ENCODE measurements at places on chromosomes 2 and 18.

DNA sequence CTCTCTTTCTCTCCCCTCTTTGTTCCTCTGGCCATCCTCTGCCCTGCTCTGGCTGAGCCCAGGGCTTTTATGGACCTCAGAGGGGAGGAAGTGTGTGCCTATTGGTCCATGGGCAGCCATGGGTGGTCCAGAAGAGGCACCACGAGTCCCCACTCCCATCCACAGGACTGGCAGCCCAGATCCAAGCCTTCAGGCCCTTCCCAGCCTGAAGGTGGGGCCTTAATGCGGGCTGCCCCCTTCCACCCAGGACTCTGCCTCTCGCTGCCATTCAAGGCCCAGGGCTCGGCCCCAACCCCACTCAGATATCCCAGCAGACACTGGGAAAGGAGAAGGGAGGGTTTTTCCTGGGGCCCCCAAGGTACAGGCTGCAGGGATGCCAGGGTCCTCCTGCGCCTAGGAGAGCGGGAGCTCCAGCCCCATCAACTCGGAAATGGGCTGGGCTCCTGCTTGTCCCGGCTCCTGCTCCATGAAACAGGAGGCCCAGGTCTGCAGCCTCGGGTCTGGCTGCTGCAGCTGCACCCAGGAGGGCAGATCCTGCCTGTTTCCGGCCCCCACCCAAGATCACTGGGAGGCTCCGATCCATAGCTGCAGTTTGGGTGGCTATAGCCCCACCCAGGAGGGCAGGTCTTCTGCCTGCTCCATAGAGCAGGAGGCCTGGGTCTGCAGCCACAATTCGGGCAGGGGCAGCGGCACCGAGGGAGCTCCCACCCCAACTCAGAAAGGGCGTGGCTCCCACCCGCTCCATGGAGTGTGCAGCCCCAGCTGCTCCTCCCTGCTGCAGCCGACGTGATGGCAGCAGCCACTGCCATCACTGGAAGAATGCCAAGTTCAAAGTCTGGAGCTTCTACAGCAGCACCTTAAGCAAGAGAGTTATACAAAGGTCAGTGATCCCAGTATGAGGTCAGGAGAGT, 116.6 kb upstream of the RBBP8 start:
- no peak for DNase-seq

GRCh38 chr2:146642066-146642465, 1202.8 kb upstream of the ACVR2A start:
- peak; percentile 23 for DNase-seq

GRCh38 chr2:151111599-151112278, 149.9 kb downstream of the RBM43 start:
- peak; percentile 79 for DNase-seq

DNA sequence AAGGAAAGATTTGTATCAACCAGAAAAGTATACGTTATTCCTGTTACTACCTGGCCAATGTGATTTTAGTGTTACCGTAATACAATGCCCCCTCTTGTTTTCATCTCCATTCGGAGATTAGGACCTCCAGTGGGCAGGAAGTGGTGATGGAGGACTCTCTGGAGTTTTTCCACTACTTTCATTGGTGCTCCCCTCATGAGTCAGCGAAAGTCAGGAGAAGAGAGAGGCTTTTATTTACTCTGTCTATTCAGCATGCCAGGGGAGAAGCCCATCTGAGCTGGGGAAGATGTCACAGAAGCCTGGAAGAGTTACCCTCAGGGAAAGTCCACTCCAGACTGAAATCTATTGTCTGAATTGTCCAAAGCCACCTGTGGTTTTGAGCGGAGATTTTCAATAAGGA, 88.2 kb upstream of the THUMPD2 start:
- DNase-seq, result no peak

DNA sequence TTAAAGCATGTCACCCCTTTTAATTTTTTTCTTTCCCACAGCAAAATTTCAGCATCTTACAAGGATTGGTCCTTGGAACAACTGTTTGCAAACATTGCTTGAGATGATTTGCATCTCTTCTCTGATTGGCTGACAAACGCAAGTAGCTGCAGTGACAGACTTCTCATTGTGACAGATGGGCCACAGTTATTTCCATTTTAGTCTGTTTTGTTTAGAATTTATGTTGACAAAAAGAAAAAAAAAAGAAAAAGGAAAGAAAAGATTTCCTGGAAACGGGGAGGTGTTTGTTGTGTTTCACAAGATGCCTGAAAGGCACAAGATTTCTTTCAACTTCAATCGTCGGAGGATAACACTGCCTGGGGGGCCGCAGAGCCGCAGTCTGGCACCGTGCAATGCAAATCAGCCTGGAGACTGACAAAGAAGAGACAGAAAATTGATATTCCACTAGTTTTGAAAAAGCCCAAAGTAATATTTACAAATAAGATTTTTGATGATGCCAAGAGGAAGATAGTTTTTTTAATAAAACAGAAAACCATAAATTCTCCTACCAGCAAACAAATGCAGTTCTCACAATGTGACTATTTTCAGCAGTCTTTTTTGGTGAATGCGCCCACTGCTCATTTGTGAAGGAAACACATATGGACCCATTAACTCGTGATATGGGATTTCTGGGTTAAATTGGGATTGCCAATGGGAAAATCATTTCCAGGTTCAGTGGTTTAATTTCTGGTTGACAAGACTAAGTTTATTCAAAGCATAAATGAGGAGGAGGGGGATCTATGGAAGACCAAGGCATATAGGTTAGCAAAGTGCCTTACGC, 296.2 kb upstream of the SMIM21 start:
- no peak for DNase-seq

DNA sequence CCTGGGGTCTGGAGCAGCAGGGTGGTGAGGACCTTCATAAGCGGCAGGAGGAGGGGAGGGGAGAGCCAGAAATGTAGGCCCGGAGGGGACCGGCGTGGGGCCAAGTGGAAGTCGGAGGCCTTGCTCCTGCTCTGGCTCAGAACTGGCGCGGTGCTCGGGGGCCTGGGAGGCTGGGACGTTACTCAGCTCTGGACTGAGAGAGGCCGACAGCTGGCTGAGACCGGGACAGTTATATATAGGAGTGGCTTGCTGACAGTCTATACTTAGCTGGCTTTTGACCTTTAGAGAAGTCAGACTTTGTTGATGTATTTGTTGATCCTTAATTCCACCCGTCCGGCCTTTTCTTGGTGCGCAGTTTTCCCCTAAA, 15.7 kb downstream of the IGFBP5 start:
- DNase-seq, result no peak

GRCh38 chr2:69694894-69695849, 46.8 kb upstream of the ANXA4 start:
- DNase-seq, result peak; percentile 91

DNA sequence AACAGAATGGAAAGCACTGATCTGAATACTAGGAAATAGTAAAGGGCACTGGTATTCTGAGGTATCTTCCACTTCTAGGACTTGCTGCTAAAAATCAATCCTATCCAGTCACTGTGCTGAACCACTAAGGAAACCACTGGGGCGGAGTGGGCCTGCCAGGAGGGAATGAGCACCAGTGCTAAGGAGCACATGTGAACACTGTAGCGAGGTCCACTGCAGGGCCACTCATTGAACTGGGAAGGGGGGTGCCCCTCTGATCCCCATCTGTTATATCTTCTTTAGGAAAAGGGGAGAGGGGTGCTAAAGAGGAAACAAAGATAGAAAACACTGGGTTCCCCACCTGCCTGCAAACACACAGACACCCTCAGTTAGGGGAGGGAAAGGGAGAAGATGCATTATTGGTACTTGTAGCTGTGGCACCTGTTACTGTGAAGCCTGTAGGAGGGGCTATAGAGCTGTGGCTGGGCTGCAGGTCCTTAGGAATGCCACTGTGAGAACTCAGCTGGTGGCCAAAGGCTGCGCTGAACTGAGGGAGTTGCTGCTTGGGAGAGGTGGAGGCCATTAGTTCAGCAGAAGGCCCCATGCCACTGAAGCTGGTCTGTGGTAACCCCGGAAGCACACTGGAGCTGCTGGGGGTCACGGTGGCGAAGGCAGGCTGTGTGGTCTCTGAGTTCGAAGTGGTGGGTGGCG, 81.8 kb downstream of the INO80D start:
- peak; percentile 37 for DNase-seq

GRCh38 chr2:191803007-191803406, 43.9 kb downstream of the CAVIN2 start:
- DNase-seq, result no peak

- DNase-seq, result no peak
Measured at GRCh38 chr2:41329040-41329439, 718.8 kb upstream of the PKDCC start.

GRCh38 chr2:188119112-188119838, 172.4 kb upstream of the GULP1 start:
- no peak for DNase-seq

GRCh38 chr2:23545396-23545795, 160.4 kb downstream of the KLHL29 start:
- DNase-seq, result no peak

DNA sequence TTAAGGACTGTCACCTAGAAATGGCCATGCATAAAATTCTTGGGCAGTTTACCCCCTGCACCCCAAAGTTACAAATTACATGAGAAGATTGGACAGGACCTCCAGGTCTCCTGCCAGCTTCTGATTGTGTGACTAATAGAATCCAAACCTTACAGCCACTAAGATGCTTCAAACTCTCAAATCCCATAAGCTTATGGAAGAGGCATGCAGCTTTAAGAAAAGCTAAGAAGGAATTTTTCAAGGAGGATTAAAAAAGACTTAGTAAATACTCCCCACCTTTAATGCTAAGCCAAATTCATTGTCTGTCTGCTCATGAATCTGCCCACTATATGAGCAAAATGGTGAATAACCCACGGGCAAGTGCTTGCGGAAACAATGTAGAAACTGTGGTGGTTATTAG, 86.3 kb downstream of the MAIP1 start:
- DNase-seq, result no peak

DNA sequence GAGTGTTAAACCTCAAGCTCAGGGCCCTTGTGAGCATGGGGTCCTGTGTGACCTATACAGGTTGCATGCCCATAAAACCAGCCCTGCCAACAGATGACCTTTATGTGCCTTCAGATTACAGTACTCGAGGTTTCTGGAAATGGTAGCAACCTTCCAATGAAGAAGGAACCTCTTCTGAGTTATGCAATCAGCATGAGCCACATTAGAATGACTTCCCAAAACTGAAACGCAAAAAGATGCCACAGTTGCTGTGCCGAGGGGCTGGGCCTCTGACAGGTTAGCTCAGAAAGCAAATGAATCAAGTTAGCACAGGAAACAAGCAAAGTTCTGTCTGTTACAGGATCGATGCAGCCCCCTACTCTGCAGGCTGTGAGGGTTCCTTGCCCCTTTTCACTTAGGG, 37.7 kb downstream of the TGFA start:
- no peak for DNase-seq

DNA sequence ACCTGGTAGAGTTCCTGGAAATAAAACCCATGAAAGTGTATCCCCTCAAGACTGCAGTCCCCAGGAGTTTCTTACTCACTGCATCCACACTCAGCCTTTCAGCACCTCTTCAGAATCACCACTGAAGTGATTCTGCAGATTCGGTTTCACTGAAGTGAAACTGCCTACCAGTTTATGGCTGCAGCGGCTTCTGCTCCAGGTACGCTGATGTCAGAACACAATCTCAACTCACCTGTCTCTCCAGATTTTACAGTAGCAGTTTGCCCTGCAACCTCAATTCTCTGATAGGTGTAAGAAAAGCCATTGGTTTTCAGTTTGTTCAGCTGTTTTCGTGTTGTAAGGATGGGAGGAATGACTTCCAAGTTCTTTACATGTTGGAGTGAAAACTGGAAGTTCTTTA, 124.8 kb downstream of the TSN start:
- no peak for DNase-seq

- peak; percentile 73 for DNase-seq
Measured at GRCh38 chr2:39772086-39772811, 6.8 kb downstream of the THUMPD2 start.

DNA sequence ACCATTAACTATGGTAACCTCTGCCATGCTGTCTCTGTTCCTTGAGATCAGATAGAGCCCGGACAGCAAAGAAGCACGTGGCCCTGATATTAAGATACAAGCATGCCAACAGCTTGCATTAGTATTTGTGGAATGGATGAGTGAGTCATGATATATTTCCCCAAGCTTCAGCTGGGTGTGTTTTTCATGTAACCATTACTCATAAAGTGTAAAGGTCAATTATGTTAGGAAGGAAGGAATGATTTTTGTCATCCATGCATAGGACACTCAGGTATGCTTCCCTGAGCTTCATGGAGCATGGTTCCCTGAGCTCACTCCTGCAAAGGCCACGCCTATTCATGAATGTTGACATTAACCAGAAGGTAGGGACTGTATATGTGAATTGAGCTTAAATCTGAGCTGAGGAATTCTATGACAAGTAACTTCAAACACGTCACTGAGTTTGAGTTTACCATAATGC, 74.6 kb downstream of the ARL4C start:
- peak; percentile 94 for DNase-seq

DNA sequence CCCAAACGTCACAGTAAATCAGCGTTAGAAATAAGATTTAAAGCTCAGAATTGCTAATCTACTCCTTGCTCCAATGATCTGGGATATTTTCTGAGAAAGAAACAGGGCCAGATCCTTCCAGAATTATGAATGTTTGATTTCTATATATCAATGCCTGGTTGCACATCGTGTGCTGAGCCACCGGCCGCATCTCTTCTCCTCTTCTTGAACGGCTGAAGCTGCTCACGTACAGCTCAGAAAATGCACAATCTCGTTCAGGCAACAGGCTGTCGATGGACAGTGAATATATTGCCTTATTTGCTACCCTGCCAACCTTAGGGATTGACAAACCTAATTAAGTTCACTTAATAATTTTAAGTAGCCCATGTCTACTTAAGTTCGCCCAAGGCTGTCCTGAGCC, 169.5 kb downstream of the CLIP4 start:
- DNase-seq, result no peak

- no peak for DNase-seq
Measured at GRCh38 chr18:27656905-27657304, 471.8 kb upstream of the CHST9 start.

- no peak for DNase-seq
Measured at GRCh38 chr2:71261534-71261933, 34.6 kb upstream of the PAIP2B start.

- no peak for DNase-seq
Measured at GRCh38 chr18:59646228-59646962, 50.8 kb downstream of the CCBE1 start.

GRCh38 chr2:72222829-72223564, 75.3 kb upstream of the CYP26B1 start:
- peak; percentile 75 for DNase-seq

- DNase-seq, result no peak
Measured at GRCh38 chr2:25711675-25712354, 38.4 kb upstream of the DTNB start.

DNA sequence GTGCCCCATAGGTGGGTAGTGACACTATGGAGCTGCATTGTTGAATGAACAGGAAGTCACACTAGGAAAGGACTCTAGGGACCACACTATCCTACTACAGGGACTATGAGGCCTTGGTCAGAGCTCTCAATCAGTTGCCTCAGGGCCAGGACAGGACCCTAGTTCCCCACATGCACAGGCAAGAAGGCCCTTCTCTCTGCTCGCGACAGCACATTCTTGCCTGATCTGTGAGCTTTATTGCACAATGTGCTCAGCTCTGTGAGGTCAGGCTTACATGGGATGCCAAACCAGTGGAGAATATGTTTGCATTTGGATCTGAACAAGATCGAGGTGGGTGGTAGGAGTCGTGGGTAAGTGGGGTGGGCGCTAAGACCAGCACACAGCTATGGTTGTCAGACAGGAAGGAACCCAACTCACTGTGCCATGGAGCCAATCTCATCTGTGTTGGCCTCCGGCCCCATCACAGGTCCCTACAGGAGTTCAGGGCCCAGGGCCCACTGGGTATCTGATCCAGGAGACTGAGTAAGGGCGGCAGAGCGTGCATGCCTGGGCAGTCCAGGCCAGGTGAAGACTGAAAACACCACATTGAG, 8.0 kb downstream of the PCARE start:
- DNase-seq, result peak; percentile 87

All from choroid plexus epithelial cell (primary cell).